ENCODE measurements at places on chromosomes 13 and 19.

DNA sequence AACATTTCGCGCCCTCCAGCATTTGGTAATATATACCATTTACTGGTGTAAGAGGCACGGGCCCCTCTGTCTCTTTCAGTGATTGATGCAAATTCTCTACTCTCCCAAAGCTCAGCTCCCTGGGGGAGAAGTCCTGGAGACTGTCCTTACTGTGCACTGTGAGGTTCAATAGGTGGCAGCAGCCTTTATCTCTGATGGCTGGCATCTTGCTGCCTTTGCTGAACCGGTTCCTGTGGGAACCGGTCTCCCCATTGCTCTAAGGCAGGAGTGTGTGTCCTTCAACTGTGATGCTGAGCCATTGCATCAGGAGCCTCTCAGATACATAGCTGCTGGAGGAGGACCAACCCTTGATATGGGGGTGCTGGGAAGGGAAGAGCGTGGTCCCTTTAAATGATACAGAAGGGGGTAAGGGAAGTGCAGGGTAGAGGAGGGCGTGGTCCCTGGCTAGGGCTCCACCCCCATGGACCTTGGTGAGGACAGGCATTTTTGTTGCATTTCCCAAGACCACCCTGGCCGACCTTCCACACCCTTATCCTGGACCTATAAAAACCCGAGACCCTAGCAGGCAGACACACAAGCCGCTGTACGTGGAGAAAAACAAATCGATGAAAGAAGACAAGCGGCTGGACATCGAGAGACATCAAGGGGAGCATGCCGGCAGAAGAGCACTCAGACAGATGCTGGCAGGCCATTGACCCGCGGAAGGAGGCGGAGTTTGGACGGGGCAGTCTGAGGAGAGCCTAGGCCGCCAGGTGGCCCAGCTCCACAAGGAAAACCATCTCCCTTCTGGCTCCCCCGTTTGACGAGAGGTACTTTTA is 41.1 kb upstream of the GTF3A start:
- no peak for DNase-seq

DNA sequence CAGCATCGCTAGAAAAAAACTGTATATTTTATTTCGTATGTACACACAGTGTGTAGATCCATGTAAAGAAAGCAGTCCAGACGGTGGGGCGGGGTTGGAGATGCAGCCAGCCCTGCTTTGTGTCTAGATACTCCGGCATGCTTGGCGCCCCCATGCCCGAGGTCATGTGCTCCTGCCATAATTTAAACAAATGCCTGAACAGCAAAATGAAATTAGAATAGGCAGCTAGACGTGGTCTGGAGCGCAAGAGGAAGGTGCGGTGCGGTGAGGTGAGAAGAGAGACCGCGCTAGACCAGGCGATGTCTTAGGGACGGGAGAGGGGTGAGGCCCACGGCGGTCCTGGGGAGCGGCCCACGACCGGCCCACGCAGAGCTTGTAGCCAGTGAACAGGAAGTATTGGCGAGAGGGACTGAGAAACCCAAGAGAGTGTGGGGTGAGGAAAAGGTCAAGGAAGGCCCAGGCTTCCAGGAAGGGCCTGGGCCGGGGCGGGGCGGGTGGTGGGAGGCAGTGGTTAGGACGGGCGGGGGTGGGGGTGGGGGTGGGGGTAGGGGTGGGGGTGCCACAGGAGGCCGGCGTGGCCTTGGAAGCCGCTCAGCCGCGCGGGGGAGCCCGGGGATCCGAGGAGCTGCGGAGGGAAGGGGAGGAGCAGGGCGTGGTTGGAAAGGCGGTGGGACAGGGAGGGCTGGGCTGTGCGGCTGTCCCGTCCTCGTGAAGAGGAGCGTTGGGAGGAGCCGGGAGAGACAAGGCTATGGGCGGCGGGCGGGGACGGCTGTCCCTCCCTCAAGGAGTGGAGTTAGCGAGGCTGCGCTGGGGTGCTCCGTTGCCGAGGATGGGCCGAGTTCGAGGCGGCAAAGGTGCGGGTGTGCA is 254.7 kb upstream of the SGCG start:
- DNase-seq = no peak

GRCh38 chr19:41883821-41884733 is 1.1 kb downstream of the ARHGEF1 start:
- no peak for DNase-seq

DNA sequence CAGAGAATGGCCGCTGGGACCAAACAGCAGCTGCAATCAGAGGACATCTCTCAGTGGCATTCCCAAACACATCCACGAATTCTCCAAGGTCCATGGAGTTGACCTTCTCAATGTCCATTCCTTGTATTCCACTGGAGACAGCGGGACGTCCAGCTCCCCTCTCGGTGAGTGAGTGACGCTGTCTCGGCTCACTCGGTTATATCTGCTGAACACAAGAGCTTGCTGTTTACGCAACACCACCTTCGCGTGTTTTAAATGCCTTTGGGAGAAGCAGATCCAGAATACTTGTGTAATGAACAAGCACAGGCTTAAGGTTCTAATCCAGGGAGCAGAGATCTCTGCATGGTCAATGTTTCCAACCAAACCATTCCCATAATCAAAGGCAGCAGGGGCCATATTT is at the start of gene URAD:
Gene URAD, minus strand, starts transcription at position 174 of the 400 bp plus-strand sequence. Its CDS starts 56 bp downstream, at position 118.
- DNase-seq = no peak

DNA sequence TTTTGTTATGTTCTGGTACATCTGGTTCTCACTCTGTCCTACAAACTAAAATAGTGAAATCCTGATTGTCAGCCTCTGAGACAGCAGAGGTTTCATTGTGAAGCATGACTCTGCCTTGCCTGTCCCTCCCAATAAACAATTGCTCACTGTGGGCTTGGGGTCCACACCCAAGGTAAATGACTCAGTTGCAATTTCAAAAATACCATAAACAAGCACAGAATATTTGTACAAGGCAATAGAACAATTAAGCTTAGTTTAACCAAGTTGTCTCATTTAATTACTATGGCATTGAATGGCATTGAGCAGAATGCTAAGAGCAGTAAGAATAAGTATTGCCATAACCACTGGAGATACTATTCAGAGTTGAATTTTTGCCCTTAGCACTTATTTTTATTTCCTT is 353.6 kb downstream of the SPRY2 start:
- no peak for DNase-seq

DNA sequence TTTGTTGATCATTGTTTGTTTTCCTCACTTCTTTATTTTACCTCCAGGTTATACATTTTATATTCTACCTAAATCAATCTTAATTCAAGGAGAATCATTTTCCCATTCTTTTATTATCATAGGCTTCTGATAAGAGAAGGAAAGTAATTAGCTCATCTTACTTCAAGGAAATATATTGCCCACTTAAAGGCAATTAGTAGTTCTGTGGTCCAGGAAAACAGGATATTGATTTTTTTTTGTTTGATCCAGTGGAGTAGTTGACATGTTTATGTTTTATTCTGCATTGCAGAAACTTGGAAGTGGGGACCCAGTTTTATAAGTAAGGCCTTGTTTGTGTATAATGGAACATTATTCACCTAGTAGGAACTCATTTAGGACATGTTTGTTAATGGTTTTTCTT is 390.6 kb downstream of the NDFIP2 start:
- DNase-seq = no peak

GRCh38 chr19:50458396-50459066 is 17.8 kb upstream of the EMC10 start:
- no peak for DNase-seq

- DNase-seq = no peak
Measured at GRCh38 chr13:79846386-79846785, 365.4 kb downstream of the NDFIP2 start.

Measured in Jurkat, Clone E6-1 (cell line).